ENCODE measurements at places on chromosomes 7 and 10.

DNA sequence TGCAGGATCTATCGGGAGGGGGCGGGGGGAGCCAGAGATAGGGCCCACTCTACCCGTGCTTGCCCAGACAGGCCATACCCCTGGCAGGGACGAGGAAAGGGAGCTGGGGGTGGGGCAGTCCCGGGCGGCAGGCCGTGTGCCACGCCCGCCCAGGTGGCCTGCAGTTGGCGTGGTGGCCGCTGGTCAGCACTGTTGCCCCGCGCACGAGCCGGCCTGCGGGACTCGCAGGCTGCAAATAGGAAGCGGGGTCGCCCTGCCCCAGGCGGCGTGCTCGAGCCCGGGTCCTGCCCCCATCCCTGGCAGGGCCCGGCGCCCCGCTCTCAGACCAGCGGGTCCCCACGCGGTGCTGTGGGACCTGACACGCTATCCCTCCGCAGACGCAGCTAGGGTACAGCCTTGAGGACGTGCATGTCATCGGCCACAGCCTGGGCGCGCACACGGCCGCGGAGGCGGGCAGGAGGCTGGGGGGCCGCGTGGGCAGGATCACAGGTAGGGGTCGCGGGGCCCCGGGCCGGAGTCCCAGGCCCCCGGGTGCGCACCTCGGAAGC lies 6.7 kb downstream of the PNLIPRP2 start:
- no peak for DNase-seq

- DNase-seq: no peak
Measured at GRCh38 chr10:111475720-111476119, 398.9 kb downstream of the ADRA2A start.

GRCh38 chr7:15464667-15465121 lies 97.1 kb downstream of the AGMO start:
- DNase-seq: no peak

DNA sequence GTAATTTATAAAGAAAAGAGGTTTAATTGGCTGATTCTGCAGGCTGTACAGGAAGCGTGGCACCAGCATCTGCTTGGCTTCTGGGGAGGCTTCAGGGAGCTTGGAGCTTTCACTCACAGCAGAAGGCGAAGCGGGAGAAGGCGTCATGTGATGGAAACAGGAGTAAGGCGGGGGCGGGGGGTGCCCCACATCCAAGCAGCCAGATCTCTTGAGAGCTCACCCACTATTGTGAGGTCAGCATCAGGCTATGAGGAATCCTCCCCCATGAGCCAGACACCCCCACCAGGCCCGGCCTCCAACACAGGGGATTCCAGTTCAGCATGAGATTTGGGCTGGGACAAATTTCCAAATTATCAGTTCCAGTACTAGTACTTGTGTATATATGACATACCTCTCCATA lies 46.2 kb downstream of the WDR37 start:
- peak; percentile 40 for DNase-seq

GRCh38 chr10:102468683-102469082 lies 17.3 kb upstream of the C10orf95 start:
- DNase-seq: no peak

- no peak for DNase-seq
Measured at GRCh38 chr7:158710651-158711102, 6.1 kb upstream of the NCAPG2 start.

- no peak for DNase-seq
Measured at GRCh38 chr7:4699841-4700240, 17.7 kb downstream of the FOXK1 start.

GRCh38 chr10:80468002-80468401 lies 13.9 kb downstream of the TSPAN14 start:
- DNase-seq: no peak

DNA sequence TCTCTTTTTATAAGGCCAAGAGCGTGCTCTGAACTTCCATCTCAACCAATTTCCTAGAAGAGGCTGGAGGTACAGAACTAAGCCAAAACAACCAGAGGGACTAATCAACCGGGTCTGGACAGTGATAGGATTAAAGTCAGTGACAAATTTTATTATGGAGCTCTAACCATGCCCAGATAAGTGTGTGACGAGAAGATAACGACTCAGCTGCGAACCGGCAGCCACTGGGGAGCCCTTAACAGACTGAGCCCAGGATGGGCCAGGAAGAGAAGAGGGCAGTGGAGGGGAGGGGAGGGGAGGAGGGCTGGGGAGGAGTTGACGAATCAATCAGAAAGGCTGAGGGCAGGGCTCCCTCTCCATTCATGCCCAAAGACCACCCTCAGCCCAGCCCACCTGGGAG lies 119.9 kb downstream of the PLXNA4 start:
- DNase-seq: no peak

- DNase-seq: no peak
Measured at GRCh38 chr10:72808001-72808400, 85.5 kb upstream of the OIT3 start.

DNA sequence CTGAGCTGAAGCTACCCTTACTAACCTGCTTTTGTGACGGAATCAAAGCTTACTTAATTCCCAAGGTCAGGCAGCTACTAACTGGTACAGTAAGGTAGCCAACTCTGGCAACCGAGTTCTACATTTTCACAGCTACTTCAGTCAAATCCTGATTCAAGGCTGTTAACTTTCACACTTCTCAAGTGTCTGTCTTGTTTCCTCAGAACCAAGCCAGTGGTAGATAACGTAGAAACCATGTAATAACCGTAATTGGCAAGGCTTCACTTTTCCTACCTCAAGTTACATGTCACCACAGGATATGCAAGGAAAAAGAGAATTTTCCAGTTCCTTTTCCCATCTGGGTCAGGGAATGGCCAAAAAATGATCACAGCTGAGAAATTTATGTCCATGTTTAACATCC lies 746.7 kb downstream of the NRG3 start:
- no peak for DNase-seq
